ENCODE measurements at places on chromosomes 3 and 15.

DNA sequence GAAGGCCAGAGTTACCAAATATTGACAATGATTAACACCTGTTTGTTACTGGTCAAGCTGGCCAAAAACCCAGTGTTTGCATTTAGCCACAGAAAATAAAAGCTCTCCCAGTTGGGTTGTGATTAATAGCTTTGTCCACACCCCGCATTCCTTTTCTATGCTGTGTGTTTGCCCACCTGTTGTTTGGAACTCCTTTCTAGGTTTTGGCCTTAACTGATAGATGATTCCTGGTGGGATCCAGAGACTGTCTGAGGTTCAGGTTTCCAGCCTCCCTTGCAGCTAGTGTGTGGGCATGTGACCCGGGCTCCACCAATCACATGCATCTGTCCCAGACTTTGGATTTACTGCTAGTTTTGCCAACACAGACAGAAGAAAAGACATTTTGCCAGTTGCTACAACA, 83.8 kb downstream of the PTPRG start:
- peaks cover 13% of the 10 kb centered on the region for H3K27me3 ChIP-seq
- H3K4me1 ChIP-seq, result no peaks in the 10 kb centered on the region
- no peak overlapping the region for H3K27ac ChIP-seq
- no peak for DNase-seq

DNA sequence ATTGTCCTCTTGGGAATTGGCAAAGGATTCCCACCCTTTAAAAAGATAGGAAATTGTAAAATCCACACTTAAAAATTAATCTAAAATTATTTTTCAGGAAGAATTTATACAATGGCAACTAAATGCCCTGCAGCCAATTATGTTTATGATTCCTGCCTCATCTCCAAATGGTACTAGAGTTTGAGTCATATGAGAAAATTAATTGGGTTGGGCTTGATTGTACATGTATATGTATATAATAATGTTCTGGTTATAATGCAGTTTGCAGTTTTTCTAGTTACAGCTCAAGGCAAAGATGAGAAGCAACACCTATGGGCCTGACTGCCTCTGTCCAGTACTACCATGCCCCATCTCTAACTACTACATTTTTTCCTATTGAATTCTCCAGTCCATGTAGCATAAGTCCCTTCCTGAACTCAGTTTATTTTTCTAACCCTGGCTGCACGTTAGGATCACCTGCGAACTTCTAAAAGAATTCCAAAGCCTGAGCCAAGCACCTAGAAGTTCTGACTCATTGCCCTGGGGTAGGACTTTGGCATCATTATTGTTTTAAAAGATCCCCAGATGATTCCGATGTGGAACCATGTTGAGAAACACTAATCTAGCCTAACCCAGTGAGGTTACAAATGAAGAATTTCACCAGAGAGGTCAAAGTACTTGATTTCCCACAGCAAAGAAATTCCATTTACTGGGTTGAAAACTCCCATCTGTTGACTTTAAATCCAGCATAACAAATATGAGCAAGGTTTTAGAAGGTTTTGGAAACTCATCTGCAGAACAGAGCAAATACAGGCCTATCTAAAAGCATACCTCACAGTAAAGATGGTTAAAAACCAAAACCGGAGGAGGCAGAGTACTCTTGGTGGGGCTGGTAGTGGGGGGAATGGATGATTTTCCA, 19.4 kb downstream of the TGFBR2 start:
- peak overlapping the region; percentile 58 for H3K4me3 ChIP-seq
- H3K36me3 ChIP-seq, result peaks cover 79% of the 10 kb centered on the region
- peaks cover 88% of the 10 kb centered on the region for H3K4me1 ChIP-seq
- peak overlapping the region; percentile 98 for H3K27ac ChIP-seq
- no peaks in the 10 kb centered on the region for H3K27me3 ChIP-seq

DNA sequence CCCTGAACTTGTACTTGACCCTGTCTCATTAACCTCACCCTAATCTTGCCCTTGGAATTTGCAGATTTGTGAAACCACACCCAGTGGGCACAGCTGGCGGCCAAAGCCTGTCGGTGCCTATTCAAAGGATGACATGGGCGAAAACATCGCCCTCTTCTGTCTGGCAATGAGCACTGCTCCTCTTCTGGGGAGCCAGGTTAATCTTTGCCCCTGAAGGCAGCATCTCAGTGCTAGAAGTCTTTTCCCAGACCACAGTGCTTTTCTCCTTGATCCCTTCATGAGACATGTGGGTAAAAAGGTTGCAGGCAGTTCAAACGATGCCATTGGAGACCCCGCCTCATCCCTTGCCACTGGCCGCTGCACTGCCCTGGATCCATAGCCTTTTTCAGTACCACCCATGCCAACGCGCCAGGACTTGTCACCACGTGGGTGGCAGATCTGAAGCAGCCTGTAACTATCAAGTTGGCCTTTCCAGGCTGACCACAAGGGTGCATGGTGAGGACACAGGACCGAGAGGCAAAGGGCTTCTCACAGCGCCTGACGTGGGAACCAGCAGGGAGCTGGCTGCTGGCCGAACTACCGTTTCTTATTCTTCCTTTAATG, 6.5 kb upstream of the DNASE1L3 start:
- H3K27ac ChIP-seq, result no peak overlapping the region
- H3K4me3 ChIP-seq, result no peak overlapping the region
- no peaks in the 10 kb centered on the region for H3K27me3 ChIP-seq
- no peaks in the 10 kb centered on the region for H3K36me3 ChIP-seq

DNA sequence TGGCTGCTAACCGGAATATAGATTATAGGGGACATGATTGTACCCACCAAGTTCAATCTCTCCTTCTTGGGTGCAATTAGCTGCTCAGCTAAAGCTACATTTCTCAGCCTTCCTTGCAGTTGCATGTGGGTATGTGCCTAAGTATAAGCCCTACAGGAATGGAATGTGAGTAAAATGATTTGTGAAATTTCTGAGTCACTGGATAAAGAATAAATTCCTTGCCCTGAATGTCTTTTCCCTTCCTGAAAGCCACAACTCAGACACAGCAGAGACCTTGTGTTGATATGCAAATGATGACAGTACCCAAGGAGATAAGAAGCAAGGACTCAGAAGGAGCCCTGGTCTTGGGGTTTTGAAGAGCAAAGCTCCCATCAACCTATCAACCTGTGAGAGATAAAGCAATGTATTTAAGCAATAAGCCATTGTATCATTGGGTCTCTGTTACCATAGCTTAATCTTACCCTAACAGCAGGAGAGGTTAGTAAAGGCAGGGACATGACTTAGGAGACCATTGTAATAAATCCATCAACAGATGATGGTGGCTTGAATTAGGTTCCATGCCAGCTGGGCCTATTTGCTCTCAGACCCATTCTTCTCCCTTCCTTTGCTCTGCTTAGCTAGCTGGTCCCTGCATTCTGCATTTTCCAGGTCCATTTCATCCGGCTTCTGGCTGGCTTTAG, 25.6 kb upstream of the ZNF280D start:
- DNase-seq, result no peak
- no peaks in the 10 kb centered on the region for H3K36me3 ChIP-seq
- H3K27ac ChIP-seq, result no peak overlapping the region
- no peaks in the 10 kb centered on the region for H3K4me1 ChIP-seq
- no peak overlapping the region for H3K4me3 ChIP-seq

DNA sequence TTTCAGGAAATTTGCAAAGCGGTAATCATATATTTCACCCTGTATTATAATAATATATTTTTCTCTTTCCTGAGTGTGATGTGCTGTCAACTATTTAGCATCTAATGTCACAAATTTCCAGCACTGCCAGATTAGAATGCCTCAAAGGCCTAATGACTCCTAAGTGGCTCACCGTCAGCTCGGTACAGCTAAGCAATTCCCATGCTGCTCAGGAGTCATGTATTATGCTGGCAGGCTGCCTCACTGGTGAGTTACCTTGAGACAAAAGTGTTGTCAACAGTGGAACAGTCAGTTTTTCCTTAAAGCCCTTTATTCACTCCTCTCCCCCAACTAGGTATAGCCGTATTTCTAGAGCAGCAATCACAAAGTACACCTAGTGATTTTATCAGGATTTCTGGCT, 83.6 kb downstream of the NSUN3 start:
- no peaks in the 10 kb centered on the region for H3K4me1 ChIP-seq
- DNase-seq, result no peak
- H3K27me3 ChIP-seq, result peaks cover 6% of the 10 kb centered on the region
- no peak overlapping the region for H3K27ac ChIP-seq

DNA sequence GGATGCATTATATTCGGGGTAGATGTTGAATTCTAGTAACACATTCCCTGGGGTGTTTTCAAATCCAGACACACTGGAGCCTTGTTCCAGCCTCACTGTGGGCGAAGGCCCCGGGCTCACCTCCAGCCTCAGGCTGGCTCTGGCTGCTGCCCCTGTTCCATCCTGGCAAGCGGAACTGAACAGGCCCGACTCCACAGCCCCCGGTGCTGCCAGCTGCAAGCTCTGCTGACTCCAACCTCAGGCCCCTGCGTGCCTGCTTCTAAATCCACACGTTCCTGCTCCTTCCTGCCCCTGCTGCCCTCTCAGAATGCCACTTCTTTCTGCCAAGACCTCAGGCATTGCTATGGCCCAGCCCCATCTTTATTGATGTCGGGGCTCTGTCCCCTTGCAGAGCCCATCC, 90.6 kb downstream of the LIPC start:
- no peak overlapping the region for H3K4me3 ChIP-seq
- DNase-seq, result no peak
- peaks cover 41% of the 10 kb centered on the region for H3K4me1 ChIP-seq
- no peaks in the 10 kb centered on the region for H3K36me3 ChIP-seq
- no peak overlapping the region for H3K27ac ChIP-seq
- H3K27me3 ChIP-seq, result no peaks in the 10 kb centered on the region

- no peaks in the 10 kb centered on the region for H3K4me1 ChIP-seq
- DNase-seq, result no peak
- no peaks in the 10 kb centered on the region for H3K36me3 ChIP-seq
- H3K4me3 ChIP-seq, result no peak overlapping the region
- H3K27me3 ChIP-seq, result peaks cover 4% of the 10 kb centered on the region
- no peak overlapping the region for H3K27ac ChIP-seq
Observed at GRCh38 chr3:186713499-186713898, 3.7 kb upstream of the KNG1 start.

DNA sequence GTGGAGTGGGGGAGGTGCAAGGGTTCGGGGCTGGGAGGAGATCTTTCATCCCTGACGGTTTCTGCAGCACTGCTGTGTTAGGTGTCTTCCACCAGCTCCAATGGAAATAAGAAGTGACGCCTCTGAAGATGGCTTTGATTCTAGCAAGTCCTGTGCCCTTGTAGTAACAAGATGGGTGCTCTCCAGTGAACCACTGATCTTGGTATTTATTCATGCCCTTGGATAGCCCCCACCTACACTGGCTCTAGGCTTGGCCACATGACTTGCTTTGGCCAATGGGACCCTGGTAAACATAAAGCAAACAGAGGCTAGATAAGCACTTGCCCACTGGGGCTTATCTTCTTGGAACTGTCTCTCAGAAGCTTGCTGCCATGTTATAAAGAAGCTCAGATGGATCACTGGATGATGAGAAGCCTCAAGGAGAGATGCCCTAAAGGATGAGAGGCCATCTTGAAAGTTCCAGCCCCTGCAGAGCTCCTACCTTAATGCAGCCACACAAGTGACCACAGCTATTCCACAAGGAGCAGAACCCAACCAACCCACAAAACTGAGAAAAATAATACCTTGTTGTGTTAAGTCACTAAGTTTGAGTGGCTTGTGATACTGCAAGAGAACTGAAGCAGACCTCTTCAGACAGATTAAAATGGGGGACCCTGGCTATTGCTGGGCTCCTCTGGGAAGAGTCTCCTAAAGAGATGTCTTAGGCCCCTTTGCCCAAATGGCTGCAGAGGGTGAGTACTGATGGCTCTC, 137.9 kb downstream of the PDCD6IP start:
- DNase-seq, result no peak
- peaks cover 8% of the 10 kb centered on the region for H3K27me3 ChIP-seq
- H3K4me1 ChIP-seq, result no peaks in the 10 kb centered on the region

DNA sequence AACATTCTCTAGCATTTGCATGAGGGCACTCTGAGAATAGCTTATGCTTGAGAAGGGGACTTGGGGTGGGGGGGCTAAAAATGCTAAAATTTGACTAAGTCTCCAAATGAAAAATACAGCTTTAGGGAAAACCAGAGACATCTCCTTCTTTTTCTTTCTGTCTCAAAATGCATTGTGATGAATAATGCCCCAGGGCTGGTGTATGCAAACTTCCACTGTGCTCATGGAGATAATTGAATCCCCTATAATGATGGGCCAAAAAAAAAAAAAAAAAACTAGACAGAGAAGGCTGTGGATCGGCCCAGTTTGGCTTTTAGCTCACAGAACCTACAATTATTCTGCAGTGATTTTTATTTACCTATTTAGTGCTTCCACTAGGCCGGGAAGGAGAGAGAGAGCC, 147.9 kb upstream of the RORA start:
- H3K4me1 ChIP-seq, result no peaks in the 10 kb centered on the region
- peaks cover 4% of the 10 kb centered on the region for H3K27me3 ChIP-seq
- no peak overlapping the region for H3K27ac ChIP-seq
- H3K36me3 ChIP-seq, result no peaks in the 10 kb centered on the region
- no peak overlapping the region for H3K4me3 ChIP-seq

- H3K36me3 ChIP-seq, result no peaks in the 10 kb centered on the region
- DNase-seq, result no peak
- H3K27me3 ChIP-seq, result no peaks in the 10 kb centered on the region
- H3K27ac ChIP-seq, result no peak overlapping the region
Observed at GRCh38 chr3:32316976-32317375, 74.7 kb upstream of the CMTM7 start.

DNA sequence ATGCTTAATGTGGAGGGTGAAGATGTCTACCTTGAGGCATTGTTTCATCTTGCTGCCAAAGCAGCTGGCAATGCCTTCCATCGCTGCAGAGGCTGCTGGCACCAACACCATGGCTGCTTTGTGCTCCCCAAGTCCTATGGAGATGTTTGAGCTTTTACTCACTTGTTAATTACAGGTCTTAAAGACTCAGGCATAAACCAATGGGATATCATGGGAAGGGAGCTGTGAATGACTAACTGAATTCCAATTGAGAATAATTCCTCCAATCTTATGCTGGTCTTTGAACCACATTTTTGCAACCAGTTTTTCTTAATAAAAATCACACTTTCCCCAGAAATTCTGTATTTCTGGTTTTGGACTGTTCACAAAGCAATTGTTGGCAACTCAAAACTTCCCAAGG, 762.0 kb downstream of the GBE1 start:
- no peaks in the 10 kb centered on the region for H3K36me3 ChIP-seq
- H3K4me3 ChIP-seq, result no peak overlapping the region
- H3K4me1 ChIP-seq, result no peaks in the 10 kb centered on the region
- H3K27ac ChIP-seq, result no peak overlapping the region
- H3K27me3 ChIP-seq, result no peaks in the 10 kb centered on the region

GRCh38 chr15:100779331-100780207, 100.1 kb upstream of the ALDH1A3 start:
- DNase-seq, result no peak
- H3K4me3 ChIP-seq, result no peak overlapping the region

DNA sequence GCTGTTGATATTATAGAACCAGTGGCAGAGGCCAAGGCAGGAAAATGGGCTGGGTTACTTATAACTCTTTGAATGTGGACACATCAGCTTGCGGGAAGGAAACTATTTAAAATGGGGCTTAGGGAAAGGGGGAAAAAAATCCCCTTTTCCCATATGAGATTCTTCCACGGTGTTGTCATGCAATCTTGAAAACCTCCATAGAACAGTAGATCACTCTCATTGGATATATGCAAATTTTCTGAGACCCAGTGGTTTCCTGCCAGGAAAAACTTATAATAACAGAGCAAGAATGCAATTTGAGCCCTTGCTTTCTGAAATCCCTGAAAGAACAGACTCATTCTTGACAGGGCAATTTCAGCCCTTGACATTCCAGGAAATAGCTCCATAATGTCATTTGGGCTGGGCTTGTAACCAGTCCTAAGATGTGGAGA, 31.1 kb downstream of the TMEM212 start:
- H3K4me1 ChIP-seq, result peaks cover 4% of the 10 kb centered on the region
- no peaks in the 10 kb centered on the region for H3K36me3 ChIP-seq
- H3K27ac ChIP-seq, result no peak overlapping the region

- H3K36me3 ChIP-seq, result no peaks in the 10 kb centered on the region
- no peaks in the 10 kb centered on the region for H3K4me1 ChIP-seq
- DNase-seq, result no peak
Observed at GRCh38 chr3:78728406-78729145, 1039.2 kb downstream of the ROBO1 start.

All from activated naive CD4-positive, alpha-beta T cell treated with anti-CD3 and anti-CD28 coated beads for 36 hours (primary cell).